ENCODE measurements at places on chromosomes 5 and 9.

- DNase-seq: no peak
Measured at GRCh38 chr5:146151970-146152369, 30.5 kb downstream of the LARS1 start.

- no peak for DNase-seq
Measured at GRCh38 chr9:88697764-88698432, 162.9 kb downstream of the NXNL2 start.

DNA sequence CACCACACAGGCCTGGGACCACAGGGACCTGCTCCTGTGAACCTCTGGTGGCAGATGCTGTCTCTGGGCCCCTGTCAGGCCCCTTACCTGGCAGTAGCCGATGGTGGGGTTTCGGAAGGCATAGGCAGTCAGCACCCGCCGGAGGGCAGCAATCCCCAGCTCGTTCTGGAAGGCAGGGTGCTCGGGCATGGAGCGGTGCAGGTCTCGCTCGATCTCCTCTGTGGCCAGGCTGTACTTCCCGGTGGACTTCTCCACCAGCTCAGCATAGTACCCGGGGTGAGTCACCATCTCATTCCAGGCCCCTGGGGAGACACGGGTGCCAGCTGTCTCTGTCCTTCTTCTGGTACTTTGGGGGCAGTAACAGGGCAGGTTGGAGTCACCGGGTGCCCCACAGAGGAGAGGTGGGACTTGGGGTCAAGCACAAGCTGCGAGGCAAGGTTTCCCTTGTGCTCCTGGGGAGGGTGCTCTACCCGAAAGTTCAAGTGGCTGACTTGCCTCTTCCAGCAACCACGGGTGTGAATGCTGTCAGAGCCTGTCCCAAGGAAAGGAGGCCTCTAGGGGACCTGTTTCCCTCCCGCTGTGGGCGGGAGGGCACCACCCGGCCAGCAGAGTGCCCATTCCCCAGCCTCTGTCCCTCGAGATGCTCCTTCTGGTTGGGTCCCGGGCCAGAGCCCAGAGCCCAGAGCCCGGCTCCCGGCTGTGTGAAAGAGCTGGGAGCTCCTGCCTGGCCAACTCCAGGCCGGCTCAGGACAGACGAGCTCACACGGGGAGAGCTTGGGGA is 19.8 kb upstream of the MRNIP start:
- DNase-seq: no peak

GRCh38 chr9:84829471-84829870 is 159.9 kb downstream of the NTRK2 start:
- no peak for DNase-seq

GRCh38 chr5:116575326-116576052 is 866 bp upstream of the SEMA6A start:
- no peak for DNase-seq

GRCh38 chr5:54673523-54674225 is 156.1 kb downstream of the SNX18 start:
- no peak for DNase-seq

DNA sequence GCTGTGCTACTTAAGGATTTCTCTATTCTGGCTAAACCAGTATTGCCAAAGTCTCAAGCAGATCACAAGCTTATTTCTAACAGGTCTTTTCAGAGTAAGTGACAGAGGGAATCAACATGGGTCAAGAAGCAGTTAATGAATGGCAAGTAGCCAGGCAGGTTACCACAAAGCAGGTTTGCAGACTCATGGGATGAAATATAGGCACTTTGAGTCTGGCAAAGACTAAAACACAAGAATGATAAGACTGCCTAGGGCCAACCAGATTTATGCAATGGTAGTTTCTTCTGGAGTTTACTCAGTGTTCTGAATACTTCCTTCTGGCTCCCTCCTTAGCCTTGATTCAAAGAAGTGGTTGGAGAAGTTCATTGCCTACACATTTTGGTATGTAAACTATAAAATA is 3.6 kb downstream of the HMGCS1 start:
- no peak for DNase-seq

DNA sequence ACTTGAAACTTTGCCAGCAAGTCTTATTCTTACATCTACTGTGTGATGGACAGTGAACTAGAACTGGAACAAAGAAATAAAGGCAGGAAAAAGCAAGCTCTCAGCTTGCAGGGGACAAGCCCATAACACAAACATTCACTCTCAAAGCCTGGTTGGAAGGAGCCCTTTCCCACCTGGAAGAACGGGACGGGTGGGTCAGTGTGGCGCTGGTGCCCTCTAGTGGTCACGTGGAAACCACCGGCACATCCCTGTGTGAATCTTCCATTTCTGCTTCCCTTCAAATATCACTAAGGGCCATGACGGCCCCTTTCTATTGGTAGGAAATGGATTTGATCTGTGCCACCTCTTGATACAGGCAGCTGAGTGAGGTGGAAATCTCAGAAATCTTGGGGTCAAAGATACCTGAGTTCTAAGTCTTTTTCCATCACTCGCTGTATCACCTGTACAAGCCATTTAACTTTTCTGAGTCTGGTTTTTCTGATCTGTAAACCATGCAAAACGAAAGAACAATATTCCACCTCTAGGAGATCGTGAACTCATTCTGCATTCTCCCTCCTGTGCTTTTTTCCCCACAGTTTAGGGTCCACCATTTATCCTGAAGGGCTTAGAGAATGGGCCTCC is 211.6 kb downstream of the MSX2 start:
- peak; percentile 83 for DNase-seq

DNA sequence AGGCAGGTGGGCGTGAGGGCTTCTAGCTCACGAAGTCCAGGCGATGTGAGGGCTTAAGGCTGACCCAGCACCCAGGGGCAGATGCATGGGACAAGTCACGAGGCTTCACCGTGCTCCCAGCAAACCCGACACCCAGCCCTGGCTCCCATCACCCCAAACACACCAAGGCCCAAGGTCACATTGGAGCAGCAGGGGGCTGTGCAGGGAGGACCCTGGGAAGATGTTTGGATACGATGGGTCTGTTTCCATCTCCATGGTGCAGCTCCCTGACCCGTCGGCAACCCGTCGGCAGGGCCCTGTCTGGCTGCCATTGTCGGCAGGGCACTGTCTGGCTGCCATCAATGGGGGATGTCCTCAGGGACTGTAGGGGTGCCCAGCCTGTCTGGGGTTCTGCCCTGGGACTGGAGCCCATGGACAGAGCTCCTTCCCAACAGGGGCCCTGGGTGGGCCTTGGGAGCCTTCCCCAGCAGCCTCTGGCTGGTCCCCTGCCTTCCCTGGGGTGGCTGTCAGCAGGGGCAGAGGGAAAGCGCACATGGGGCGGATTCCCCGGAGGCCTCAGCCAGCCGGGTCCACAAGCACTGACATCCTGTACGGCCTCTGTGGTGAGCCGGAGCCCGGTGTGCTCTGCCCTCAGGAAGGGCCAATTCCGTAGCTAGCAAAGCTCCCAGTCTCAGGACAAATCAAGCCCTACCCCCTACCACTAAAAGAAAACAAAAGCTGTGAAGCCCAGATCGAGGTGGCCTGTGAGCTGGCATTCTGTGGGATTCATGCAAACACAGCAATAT is 47.1 kb downstream of the NACC2 start:
- DNase-seq: no peak

GRCh38 chr9:113737517-113738271 is 138.4 kb upstream of the ZNF618 start:
- peak; percentile 79 for DNase-seq

DNA sequence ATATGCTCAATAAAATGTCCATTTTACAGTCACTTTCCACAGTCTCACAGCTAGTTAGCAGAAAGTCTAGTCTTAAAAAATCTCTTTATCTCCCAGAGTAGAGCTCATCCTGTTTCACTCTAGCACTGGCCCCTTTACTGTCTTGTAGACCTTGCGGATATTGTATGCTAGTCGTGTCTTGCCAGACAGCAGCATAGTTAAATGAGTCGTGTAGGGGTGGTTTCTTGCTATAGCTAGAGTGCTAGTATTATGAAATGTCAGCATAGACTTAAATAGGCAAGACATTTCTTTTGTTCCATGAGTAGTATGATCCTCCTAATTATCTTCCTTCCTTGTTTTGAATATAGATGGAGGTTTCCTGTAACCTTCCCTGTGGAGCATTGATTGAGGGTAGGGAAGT is 77.4 kb downstream of the C7 start:
- no peak for DNase-seq

DNA sequence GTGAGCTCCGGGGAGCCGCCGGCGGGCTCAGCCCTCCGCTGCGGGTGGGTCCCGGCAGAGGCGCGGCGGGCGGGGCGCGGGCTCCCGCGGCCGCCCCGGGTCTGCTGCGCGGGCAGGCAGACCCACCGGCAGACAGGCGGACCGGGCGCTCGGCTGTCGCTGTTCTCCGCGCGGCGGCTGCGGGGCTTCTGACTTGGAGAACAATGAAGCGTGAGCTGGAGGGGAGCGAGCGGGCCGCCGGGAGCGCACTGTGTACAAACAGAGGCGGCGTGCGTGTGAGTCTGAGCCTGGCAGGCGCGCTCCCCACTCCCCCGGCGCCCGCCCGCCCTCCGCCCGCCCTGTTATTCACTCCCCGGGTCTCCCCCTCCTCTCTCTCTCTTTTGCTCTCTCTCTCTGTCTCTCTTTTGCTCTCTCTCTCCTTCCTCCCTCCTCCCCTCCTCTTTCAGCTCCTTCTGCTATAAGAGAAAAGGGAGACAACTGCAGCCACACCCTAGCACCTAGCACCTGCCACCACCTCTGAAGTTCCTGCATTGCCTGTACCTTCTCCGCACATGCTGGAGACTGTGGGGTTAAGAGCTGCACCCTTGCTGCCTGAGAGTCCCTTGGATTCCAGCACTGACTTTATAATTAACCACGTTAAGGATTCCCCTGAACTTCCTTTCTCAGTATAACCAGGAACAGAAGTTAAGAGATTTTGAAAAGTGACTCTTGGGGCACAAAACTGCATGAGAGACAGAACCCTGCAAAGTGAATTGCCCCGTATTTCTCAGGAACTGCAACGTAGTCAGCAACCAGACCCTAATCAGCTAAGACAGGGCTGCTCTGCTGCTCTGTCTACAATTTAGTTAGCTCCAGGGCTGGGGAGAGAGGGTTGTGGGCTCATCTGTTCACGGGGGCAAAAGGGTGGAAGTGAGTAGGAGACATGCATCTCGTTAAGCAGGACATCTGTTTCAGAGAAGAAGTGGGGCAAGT is at the start of gene EDIL3:
TSS of gene EDIL3 (minus strand) at position 277 of the 972 bp plus-strand sequence. CDS start 506 bp downstream, outside the sequence.
- DNase-seq: peak; percentile 52
